ENCODE measurements at places on chromosomes 2 and 18.

GRCh38 chr18:79495591-79496071 lies 99.9 kb downstream of the NFATC1 start:
- no peak for DNase-seq

- no peak for DNase-seq
These were observed 189.6 kb downstream of the DNER start for GRCh38 chr2:229524799-229525198.

- DNase-seq: no peak
These were observed 180.6 kb downstream of the FSIP2 start for GRCh38 chr2:185919155-185919554.

GRCh38 chr2:51093016-51093415 lies 61.1 kb upstream of the NRXN1 start:
- DNase-seq: no peak

GRCh38 chr2:208174144-208174543 lies 10.8 kb upstream of the CRYGA start:
- DNase-seq: no peak

DNA sequence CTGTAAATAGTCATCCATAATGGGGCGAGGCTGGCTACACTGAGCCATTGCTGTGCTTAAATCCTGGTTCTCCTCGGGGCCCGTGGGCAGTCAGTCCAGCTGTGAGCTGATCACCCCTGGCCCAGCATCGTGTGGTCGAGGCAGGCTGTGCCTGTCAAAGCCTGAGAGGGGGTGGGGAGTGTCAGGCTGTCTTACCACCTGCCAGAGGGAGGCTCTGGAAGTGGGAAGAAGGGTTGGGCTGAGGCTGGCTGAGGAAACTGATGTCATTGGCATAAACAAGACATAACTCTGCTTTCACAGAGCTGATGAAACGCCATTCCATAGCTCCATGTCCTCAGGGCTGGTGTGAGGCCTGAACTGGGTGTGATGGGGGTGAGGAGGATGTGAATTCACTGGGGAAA lies 49.7 kb downstream of the KLHL29 start:
- no peak for DNase-seq

Measured in erythroblast (primary cell).